Stimulated activated naive CD4-positive, alpha-beta T cell (primary cell): ENCODE measurements at places on chromosomes 16 and 17.

- no peak for DNase-seq
Observed at GRCh38 chr17:44094701-44095387, 24.3 kb downstream of the G6PC3 start.

DNA sequence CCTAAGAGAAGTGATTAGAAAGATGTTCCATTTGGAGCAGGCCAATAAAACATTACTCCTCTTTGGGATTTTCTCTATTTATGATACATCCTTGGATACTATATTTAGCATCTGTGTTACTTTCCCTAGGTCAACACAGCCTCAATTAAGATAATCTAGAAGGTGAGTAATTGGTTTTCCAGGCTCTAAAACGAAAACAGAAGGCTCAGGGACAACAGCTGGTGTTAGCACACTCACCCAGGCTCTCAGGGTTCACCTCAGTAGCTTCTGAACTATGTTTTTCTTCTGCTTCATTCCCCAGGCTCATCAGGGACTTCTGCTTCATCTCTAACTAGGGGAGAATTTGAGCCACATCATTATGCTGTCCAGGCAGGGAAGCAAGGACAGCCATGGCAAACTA lies 76.6 kb downstream of the ZZEF1 start:
- no peak for DNase-seq

- DNase-seq = no peak
Observed at GRCh38 chr17:17170346-17170985, 35.7 kb downstream of the PLD6 start.

GRCh38 chr17:74290340-74290739 lies 16.3 kb downstream of the DNAI2 start:
- DNase-seq = no peak

- DNase-seq = no peak
Observed at GRCh38 chr16:89717688-89718505, 2.8 kb downstream of the VPS9D1 start.

DNA sequence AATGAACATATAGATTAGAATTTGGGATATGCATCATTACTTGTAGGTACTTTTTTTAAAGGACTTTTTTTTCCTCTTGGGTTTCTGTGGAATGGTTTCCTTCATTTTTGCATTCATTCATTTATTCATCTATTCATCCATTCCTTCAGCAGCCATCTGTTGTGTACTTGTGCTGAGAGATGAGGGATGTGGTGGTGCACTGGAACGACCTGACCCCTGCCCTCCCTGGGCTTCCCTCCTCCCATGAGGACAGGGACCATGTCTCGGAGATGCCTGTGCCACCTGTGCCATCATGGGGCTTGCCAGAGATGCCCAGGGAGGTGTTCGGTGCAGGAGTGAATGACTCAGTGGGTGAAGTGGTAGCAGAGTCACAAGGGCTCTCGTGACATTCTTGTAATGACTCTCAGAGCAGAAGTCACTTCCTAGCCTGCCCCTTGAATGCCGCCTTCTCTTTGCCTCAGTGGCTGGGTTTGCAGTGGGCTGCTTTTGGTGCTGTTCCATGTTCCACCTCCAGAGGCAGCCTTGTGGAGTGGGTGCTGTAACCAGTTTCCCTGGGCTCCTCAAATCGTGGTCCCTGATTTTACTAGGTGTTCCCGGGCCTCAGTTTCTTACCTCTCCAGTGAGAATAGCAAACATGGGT lies 43.9 kb downstream of the CLEC16A start:
- DNase-seq = no peak

DNA sequence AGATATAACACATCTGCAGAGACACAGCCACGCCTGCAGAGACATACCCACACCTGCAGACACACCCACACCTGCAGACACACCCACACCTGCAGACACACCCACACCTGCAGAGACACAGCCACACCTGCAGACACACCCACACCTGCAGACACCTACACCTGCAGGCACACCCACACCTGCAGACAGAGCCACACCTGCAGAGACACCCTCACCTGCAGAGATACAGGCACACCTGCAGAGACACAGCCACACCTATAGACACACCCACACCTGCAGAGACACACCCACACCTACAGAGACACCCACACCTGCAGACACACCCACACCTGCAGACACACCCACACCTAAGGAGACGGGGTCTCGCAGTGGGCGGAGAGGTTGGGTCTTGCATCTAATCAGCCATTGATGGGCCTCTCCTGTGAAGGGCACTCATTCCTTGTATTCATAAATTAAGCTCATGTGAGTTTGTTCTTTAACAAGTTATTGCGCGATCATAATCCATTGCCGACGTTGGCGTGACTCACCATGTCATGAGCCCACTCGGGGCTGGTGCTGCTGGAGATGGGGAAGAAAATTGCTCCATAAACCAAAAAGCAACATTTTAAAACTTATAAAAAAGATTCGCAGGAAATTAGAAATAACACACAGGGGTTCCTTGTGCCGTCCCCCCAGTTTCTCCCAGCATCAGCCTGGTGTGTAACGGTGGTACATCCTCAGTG lies 28.9 kb upstream of the CDH15 start:
- no peak for DNase-seq

DNA sequence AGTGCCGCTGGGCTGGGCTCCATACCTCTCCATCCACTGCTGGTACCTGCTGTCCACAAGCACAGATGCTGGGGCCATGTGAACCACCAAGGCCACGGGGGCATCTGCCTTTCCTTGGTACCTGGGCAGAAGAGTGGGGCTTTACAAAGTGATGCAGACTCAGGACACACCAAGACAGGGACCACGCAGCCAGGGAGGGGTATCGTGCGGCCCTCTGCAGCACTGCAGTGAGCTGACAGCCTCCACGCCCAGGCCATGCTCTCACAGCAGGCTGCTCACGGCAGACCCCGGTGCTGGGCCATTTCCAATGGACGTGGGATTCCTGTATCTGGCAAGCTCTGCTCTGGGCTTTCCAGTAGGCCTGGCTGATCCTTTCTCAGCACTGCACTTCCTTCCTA lies 14.4 kb downstream of the ELAC2 start:
- no peak for DNase-seq

DNA sequence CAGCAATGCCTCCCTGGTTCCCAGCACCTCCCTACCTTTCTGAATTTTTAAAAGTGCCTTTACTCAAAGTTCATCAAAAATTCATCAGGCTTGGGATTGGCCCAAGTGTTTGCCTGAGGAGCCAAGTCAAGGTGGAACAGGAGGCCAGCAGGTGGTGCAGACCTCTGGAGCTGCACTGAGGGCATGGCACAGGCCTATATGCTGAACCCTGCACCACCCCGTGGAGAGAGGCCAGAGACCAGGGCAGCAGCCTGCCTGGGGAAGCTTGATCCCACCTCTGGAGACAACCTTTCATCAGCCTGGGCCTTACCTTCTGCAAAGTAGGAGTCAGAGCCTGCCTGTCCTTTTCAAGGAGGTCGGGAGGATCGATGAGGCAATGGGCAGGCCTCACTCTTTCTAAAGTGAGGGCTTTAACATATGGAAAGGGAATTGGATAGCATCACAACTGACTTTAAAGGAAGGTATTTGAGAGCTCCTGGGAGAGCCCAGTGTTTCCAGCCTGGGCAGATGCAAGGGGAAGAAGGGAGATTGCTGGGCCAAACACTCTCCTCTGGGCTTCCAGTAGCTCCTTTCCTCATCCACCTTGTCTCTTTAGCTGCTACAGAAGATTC lies 31.8 kb upstream of the TMEM132E start:
- no peak for DNase-seq

GRCh38 chr17:17767154-17767869 lies 69.5 kb downstream of the SREBF1 start:
- no peak for DNase-seq

DNA sequence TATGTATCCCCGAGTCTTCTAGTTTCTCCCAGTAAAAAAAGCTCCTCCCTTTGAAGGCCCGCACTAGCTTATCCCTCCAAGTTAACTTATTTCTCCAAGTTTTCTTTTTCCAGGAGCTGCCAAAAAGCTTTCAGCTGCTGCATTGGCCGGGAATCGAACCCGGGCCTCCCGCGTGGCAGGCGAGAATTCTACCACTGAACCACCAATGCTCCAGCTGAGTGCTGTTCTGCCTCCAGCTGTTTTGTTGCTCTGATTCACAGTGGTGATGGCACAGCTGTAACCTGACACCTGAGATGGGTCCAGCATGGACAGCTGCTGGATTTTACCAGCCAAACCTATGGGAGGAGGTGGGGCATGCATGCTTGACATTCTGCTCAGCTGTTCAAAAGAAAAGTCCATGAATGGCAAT lies 22.1 kb downstream of the VAC14 start:
- no peak for DNase-seq

- no peak for DNase-seq
Observed at GRCh38 chr16:71327720-71328119, 30.8 kb upstream of the CALB2 start.

GRCh38 chr17:64183815-64184214 lies 53.9 kb upstream of the ERN1 start:
- DNase-seq = no peak

- DNase-seq = no peak
Observed at GRCh38 chr17:20223808-20224328, 214.7 kb downstream of the SPECC1 start.
